ENCODE measurements at places on chromosomes 6 and 20.

DNA sequence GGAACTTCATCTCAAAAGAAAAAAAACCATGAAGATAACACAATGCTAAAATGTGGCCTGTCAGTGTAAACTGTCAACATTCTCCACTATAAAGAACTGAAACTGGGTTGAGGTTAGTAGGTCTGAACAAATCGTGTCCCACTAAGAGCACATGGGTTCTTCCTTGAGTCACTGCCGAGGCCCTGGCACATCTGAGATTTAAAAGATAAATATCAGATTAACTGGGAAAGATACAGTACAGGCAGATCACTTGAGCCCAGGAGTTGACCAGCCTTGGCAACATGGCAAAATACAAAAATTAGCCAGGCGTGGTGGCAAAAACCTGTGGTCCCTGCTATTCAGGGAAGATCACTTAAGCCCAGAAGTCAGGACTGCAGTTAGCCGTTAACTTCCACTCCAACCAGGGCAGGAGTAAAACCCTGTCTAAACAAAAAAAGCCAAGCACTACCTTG, 5.6 kb downstream of the EEF1A1 start:
- no peak for DNase-seq

DNA sequence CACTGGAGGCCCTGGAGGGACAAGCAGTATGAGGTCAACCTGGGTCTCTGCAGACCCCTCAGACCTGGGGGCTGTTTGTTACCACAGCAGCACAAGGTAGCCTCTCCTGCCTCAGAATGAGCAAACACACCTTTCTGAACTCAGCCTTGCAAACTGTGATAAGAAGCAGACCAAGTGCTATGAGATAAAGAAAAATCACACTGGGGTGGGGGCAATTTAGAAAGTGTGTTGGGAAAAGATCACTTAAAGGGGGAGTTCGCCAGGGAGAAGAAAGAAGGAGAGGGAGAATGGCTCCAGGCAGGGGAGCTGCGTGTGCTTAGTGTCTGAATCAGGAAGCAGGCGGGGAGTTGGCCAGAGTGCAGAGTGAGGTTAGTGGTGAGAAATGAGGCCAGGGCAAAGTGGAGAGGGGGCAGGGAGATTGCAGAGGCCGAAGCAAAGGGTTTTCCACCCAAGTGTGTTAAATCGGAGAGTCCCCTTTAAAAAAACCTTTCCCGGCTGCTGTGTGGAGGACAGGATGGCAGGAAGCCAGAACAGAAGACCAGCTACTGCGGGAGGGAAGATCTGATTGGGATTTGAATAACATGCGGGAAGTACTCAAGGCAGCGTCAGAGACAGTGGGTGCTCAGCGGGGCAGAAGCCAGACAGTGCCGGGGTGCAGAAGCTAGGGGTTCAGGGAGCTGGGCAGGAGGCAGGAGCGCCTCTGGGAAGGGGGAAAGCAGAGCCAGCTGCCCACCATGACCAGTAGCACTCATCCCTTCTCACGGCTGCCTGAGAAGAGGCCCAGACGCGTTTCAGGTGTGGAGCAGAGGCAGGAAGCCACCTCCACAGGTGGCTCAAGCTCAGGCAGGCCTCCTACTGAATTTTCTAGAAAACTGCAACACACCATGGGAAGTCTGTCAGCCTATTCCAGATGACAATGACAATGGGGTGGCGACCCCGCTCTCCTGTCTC, 9.0 kb downstream of the ADA start:
- DNase-seq: no peak

DNA sequence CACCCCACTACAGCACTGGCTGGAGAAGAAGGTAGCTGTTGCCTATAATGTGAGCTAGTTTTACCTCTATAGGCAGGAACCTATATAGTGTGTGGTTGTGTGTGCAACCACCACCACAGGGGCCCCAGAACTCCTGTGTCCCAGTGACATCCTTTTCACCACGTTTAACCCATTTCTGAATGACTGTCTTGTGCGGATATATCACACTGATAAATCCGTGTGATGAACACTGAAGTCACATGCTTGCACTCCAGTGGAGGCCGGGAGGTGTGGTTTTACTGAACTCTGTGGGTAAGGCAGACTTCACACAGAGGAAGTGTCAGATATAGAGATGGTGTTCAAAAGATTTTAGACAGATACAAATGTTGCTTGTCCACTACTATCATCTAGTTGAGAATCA, 32.5 kb downstream of the SDHAF4 start:
- no peak for DNase-seq

DNA sequence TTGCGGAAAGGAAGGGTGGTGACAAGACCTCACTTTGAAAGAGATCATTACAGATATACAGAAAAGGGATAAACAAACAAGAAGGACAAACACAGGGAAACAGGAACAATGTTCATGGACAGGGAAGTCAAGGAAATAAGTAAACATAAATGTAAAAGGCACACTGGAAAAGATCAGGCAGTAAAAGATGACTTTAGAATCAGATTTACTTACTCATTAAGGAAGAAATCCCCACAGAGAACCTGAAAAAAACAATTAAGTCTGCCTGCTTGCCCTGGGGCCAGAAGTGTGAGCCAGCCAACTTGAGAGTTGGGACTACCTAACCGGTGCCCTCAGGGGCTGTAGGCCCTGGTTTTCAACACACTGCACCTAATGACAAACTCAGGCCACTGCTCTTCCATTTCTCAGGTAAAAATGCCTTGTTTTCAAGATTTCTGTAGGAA, 1.7 kb downstream of the APMAP start:
- no peak for DNase-seq

DNA sequence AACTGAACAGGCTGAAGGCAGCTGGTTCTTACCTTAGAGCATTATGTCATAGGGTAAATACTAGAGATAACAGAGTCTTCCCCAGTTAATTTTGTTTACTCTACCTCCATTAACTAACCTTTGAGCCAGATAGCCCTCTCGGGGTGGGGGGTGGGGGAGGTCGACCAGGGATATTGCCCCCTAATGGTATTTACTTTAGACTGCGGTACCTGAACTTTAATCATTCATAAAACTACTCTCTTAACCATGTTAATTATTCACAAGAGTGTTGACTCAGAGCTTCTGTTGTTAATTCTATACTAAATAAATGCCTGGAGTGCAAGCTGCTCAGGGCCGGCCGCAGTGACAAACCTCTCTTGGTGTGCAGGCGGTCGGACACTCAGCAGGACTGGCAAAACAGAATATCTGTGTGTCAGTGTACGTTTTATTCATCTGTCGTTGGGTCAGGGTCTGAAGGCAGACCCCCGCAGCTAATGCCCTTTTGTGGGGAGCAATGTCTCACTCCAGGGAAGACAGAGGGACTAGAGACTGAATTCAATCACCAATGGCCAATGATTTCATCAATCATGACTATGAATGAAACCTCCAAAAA, 152.4 kb upstream of the COL21A1 start:
- no peak for DNase-seq

- DNase-seq: peak; percentile 47
Measured at GRCh38 chr20:19205981-19206396, 6.5 kb upstream of the SLC24A3 start.

- no peak for DNase-seq
Measured at GRCh38 chr6:88449770-88450169, 283.6 kb upstream of the CNR1 start.

DNA sequence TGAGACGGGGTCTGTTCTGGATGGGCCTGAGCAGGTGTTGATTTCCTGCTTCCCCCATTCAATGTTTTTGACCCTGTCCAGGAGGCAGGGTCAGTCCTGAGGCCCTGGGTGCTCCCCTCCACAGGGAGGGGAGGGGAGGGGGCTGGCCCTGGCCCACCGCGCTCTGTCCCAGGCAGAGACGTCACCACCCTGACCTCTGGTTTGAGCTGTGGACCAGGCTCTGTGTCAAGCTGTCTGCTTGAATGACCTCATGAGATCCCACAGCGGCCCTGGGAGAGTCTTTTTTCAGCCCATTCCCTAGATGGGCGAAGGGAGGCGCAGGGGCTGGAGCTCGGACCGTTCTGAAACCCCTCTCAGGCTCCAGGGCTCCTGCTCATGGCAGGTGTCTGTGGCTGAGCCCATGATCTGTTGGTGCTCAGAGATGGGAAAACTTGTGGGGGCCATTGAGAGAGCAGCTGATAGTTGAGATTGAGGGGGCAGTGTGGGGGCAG, 8.9 kb upstream of the LKAAEAR1 start:
- no peak for DNase-seq

GRCh38 chr20:54323227-54323734, 115.4 kb downstream of the PFDN4 start:
- DNase-seq: no peak

GRCh38 chr20:25198663-25199383, 3.3 kb downstream of the ENTPD6 start:
- DNase-seq: no peak

DNA sequence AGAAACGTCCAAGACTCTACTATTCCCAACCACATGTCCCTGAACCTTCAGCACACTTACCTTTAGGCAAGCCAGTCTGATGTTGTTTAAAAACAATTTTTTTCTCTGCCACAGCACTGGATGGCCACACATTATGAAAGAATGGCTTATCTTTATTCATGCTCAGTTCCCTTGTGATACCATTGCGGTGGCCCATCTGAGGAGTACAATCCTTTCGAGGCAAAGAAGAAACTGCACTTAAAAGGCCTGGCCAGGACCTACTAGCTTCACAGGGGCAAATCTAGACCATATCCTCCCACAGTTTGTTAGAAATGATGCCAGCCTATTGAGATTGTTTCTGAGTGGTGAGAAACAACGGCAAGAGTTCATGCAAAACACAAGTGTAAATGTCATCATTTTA, 88.4 kb upstream of the PLEKHG1 start:
- DNase-seq: no peak

GRCh38 chr6:12637960-12638641, 78.5 kb upstream of the PHACTR1 start:
- no peak for DNase-seq

DNA sequence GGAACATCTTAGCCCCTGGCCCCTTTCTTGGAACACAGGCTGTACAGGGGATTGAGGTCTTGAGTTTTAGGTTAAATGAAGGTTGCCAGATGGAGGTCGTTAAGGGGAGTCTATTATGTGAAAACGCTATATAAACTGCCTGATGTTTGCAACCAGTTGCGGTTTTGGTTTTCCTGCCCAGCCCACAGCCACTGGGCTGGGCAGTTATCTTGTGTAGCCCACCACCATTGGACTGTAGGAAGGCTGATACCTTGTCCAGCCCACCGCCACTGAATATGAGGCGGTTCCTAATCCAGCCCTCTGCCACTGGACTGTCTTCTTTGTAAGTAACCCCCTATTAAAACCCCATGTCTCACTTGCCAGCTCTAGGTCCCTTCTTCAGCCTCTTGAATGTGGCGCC, 42.3 kb upstream of the COL21A1 start:
- no peak for DNase-seq

DNA sequence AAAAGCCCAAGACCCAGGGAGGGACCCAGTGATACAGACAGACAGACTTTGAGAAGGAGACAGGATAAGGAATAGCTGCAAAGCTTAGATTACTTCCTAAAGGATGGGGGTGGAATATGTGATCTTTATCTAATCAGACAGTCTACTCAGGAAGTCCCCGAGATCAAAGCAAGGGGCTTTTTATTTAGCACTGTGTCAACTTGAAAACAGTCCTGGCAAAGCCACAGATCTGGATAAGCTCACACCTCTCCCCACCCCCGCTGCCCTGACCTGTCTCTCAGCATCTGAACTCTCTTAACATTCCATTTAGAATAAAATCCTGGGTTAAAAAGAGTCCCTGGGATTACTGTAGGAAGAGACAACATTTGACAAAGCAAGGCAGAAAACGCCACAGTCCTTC, 101.5 kb downstream of the ISM1 start:
- no peak for DNase-seq

DNA sequence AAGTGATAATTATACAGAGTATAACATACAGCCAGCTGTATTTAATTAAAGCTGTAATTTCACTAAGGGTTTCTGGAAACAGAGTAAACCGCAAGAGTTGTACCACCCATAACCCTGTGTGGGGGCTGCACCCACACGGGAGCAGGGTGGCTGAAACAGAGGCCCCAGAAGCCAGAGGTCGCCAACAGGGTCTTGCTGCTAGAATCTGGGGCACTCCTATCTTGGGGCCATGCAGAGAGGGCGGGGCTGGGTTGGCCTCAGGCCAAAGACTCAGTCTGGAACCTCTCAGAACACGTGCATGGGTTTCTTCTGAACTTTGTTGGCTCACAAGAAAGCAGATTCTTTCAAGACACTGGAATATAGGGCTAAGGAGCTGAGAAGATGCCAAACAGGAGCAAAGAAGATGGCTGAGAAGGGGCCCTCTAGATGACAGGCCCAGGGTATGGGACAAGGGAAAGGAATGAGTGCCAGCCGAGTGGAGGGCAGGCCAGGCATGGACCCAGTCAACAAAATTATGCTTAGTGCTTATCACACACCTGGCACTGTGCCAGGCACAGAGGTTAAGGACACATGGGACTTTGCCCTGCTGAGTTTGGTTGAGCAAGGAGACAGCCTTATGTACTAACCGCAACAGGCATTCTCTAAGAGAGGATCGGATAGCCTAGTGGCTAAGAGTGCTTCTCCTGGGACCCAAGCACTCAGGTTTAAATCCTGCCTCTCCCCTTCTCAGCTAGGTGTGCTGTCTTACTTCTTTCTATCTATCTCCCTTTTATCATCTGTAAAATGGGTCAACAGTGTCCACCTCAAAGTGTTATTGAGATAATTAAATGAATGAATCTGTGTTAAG, 96.6 kb upstream of the FOXP4 start:
- no peak for DNase-seq

- no peak for DNase-seq
Measured at GRCh38 chr6:51514748-51515402, 572.5 kb downstream of the PKHD1 start.

GRCh38 chr6:43176423-43176786, 5.3 kb downstream of the SRF start:
- DNase-seq: no peak

DNA sequence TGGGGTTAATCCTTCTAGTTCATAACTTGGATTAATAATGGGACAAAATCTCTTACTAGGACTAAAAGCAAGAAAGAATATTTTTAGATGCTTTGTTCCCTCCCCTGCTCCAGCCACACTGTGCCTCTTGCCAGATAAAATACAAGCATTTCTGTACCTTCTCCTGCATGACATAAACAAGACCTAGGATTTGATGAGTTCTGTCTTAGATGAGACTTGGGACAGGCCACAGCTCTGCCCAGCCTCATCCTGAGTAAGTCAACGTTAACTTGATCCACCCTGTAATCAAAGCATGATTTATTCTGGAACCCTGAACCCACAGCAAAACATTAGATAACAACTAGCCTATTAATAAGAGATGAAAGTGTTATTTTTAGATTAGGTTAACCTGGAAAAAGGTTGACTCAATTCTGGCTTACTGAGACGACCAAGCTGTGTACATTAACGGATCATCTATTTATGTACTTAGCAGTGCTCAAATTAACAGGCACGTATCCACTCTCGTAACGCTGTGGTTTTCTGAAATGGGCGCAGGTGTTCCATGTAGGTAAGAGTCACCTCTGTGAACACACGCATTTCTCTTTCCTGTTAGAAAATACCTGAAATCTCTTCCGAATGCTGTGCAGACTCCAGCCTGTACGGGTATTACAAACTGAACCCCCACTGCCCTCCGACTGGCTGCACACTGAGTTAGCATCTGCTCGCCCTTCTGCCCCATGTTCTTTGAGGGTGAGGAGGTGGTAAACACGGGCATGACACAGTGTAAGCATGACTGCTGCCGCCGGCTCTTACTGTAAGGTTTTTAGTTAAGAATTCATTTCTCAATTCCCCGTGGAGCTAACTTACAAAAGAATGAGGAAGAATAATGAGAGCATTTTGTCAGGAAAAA, 132.1 kb upstream of the FOXQ1 start:
- no peak for DNase-seq

- DNase-seq: no peak
Measured at GRCh38 chr20:4569865-4570264, 151.8 kb upstream of the PRND start.
